T-helper 22 cell (primary cell): ENCODE measurements at places on chromosomes 16 and 17.

GRCh38 chr17:81191646-81192045, 25.6 kb upstream of the AATK start:
- DNase-seq: no peak

GRCh38 chr16:12324152-12324551, 347.6 kb downstream of the SNX29 start:
- no peak for DNase-seq

DNA sequence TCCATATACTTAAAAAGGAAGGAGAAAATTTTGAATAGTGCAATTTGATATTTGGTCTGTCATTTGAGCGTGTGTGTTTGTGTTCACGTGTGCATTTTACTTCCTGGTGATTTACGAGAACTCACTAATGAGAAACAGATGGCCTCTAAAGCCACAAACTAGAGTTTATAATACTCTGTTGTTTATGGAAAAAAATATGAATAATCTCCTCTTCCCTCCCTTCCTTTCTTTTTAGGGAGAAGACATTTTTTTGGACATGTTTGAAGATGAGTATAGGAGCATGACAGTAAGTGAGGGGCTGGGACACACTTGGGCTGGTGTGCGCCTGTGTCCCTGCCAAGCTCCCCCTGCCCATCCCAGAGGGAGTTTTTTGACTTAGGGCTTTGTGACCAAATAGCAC, 102.7 kb downstream of the CLEC16A start:
- no peak for DNase-seq

- no peak for DNase-seq
Measured at GRCh38 chr17:3009411-3009920, 53.9 kb downstream of the OR1D5 start.

DNA sequence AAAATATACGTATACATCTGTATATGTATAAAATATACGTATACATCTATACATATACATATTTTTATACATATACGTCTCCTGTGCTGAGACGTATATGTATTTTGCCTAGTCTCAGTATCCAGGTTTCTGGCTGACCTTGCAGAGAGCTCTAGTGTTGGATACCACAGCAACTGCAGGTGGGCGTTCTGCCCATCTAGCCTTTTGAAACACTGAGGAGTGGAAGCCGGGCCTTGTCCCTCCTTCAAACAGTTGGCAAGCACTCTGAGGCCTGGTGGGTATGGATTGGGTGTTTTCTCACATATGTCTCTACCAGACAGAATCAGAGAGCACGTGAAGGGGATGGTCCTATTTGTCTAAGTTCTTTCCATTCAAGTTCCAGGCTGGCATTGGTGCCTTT, 39.4 kb upstream of the MRC2 start:
- DNase-seq: no peak

DNA sequence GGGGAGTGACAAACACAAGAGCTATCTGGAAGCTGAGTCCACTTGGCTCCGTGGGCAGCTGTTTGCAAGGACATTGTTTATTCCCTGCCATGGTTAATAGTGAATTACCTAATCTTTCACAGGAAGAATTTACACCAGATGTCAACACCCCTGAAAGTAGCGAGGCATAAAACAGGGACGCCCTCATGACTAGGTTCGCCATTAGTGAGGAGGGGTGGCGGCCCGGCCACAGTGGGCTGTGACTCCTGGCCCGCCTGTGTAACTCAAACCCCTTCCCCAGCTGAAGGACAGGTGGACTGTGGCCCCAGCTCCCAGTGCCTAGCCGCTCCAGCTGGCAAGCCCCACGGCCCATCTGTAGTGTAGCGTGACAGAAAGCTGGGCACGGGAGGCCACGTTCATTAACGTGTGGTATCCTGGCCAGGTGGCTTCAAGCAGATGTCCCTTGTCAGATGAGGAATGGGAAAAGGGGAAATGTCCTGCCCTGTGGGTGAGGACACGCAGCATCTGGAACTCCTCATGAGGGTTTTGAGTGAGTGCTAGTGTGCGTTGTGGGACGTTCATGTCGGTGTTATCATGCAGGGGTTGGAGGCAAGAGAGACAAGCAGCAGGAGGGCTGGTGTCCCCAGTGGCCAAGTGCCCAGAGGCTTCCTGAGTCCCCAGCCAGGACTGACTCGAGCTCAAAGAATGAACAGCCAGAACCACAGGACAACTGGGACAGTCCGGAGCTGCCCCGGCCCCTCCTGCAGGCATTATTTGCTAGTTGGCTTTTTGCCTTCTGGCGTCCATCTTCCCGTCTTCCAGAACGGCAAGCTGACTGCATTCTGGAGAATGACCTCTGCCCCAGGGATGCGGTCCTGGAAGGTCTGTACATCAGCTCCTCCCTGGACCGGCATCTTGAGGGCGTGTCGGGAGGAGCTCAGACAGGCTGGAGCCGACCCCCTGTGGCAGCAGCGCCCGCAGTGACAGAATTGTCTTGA, 19.2 kb downstream of the KDM8 start:
- DNase-seq: no peak

DNA sequence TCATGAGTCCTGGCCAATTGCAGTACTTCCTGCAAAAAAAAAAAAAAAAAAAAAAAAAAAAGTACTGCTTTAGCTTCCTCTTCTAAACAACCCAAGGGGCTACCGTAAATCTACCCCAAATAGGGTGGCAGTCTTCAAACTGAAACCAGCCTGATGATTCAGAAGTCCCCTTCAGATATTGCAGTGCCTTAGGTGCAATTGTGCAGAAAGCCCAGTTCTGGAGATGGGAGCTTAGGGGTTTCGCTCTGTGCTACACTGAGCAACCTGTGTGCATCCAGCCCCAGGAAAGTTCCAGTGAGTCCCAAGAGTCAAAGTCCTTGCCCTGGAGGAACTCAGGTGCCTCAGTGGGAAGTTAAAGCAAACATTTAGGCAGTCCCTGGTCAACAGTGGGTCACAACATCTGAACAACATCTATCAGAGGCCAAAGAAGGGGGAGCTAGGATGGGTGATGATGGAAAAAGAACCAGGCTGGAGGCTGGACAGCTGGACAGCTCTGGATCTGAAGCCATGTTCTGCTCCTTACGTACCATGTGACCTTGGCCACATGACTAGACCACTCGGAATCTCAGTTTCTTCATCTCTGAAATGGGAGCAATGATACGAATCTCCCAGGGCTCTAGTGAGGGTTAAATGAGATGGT, 6.7 kb upstream of the CIITA start:
- no peak for DNase-seq

DNA sequence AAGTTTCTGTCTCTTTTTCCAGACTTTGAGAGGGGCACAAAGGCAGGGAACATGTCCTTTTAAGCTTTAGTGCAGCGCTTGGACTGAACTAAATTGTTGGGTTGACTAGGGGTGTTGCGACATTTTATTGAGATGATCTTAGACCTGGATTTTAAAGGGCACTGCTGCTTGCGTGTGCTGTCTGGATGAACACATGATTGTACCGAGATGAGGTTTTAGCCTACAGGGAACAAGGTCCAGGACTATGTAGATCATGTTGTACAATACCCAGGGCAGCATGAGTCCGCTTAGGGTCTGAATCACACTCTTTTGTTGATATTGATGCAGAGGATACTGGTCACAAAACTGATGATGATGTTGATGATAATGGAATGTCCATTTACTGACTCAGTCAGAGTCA, 5.2 kb upstream of the RGS9 start:
- no peak for DNase-seq

GRCh38 chr16:48126801-48127644, 28.8 kb downstream of the ABCC12 start:
- DNase-seq: no peak

- peak; percentile 55 for DNase-seq
Measured at GRCh38 chr17:74210191-74211140, 2.9 kb upstream of the TTYH2 start.

GRCh38 chr17:40025991-40026815, 11.0 kb downstream of the CSF3 start:
- DNase-seq: peak; percentile 28

DNA sequence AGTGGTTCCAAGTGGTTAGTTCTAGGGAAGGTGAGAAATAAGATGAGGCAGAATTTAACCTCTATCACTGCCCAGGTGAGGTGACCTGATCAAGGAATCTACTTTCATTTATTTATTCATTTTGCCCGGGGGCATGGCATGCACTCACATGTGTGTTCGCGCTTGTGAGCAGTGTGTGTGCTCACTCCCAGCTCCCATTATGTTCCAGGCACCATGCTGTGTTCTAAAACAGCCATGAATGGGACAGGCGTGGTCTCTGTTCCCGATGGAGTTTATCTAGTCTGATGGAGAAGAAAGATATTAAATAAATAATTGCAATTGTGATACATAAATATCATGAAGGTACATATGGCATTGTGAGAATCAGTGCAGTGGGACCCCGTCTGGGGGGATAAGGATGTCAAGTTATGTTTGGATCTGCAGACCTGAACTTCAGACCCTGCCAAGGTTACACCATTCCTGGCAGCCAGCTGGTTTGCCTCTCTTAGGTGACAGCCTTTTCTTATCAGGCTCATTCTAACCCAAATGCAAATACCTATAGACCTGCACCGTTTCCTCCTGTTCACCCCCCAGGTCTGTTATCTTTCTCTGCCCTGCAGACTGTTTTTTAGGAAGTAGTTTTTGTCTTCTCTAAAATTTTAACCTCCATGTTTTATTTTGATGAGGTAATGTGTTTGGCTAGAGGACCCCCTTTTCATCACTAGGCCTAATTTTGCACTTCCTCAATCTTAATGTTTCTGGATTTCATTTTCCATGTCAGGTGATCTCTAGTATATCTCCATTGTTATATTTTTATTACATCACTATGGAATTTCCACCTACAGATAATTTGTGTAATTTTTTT, 11.8 kb downstream of the CYB5B start:
- DNase-seq: no peak

- no peak for DNase-seq
Measured at GRCh38 chr16:59698346-59699020, 964.4 kb upstream of the GOT2 start.

- DNase-seq: no peak
Measured at GRCh38 chr17:19002805-19003542, 1.6 kb downstream of the FAM83G start.

- DNase-seq: no peak
Measured at GRCh38 chr17:11608396-11608795, 10.1 kb downstream of the DNAH9 start.

- DNase-seq: no peak
Measured at GRCh38 chr17:79690988-79691836, 39.5 kb upstream of the ENPP7 start.

GRCh38 chr16:51449441-51449840, 298.4 kb upstream of the SALL1 start:
- DNase-seq: no peak

DNA sequence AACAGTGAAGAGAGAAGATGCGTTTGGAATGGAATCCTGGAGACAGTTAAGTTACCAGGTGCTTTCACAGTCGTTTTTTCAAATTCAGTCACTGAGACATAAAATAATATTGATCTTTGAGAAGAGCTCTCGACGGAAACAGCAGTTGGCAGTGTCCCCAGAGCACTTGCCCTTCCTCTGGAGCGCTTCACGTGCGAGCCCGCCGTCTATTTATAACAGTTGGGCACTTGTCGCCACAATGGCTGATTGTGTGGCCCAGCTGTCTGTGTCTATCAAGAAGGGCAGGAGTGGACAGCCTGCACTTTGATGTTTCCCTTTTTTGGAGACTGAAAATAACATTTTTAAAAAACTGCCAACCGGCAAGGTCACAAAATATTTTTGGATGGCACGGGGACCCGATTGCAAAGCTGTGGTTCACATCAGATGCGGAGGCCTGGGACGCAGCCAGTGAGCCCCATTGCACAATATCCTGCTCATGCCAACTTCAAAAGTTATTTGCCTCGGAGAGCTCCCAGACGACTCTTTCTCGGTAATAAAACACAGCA, 62.9 kb downstream of the ADCY9 start:
- no peak for DNase-seq

GRCh38 chr16:51638339-51639135, 487.5 kb upstream of the SALL1 start:
- DNase-seq: no peak

DNA sequence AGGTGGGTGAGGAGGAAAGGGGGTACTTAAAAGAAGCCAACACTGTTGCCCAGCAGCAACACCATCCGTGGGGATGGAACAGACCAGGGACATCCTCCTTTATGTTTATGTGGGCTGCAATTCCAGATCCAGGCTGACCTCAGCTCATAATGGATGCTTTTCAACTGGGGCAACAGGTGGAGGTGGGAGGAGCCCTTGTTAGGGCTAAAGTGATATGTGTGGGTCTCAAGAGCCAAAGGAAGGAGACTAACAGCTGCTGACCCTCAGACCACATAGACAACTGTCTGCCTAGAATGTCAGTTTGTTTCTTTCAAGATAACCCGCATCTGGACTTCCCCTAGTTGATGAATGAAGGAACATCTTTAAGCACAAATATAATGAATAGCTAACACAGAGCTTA, 2.0 kb upstream of the INPP5K start:
- DNase-seq: no peak

GRCh38 chr17:35460354-35460851, 11.8 kb upstream of the SLFN13 start:
- peak; percentile 46 for DNase-seq

DNA sequence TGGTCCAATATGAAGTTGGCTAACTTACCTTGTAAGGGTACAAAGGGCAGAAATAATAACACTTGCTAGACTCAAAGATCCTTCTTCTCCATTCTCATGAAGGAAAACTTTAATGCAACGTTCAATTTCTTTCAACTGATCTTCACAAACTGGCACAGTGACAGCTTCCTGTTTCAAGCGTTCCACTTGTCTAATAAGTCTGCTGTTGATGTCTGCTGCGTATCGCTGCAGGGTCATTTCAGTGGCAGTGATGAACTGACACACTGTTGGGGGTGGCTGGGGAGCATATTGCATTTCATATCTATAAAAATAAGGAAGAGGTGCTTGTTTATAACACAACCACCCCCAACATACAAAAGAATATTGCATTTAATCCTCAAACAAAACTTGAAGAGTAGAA, 33.5 kb upstream of the ARL6IP1 start:
- no peak for DNase-seq

DNA sequence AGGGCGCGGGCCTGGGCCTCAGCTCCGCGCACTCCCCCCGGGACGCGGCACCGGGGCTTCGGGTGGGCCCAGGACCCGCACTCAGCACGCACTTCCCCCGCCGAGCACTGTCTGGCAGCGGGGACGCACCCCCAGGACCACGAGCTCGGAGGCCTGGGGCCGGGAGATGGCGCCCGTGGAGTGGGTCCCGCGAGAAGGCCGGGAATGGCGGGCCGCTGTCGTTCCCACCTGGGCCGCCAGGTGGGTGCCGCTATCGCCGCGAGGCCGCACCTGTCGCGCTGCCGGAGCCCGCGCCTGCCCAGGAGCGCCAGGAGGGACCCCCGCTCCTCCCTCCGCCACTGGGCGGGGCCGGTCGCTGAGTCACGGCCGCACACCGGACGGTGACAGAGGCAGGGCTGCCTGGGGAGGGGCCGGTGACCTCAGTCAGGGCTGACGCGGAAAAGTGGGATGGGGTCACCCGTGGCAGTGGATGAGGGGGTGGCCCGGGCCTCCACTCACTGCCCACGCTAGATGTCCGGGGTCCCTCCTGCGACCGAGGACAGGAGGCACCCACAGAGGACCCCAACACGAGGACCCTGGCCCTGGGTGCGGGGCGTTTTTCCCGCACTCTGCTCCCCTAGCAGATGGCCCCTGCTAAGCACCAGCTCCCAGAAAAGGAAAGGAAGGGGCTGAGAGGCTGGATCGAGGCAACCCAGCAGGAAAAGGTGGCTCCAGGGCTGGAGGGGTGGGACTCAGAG, 6.9 kb upstream of the ACTG1 start:
- DNase-seq: peak; percentile 61

GRCh38 chr16:7992616-7993015, 597.7 kb downstream of the TMEM114 start:
- no peak for DNase-seq

GRCh38 chr16:82071421-82071820, 36.4 kb downstream of the HSD17B2 start:
- DNase-seq: no peak
